ENCODE measurements at places on chromosomes 16 and 17.

DNA sequence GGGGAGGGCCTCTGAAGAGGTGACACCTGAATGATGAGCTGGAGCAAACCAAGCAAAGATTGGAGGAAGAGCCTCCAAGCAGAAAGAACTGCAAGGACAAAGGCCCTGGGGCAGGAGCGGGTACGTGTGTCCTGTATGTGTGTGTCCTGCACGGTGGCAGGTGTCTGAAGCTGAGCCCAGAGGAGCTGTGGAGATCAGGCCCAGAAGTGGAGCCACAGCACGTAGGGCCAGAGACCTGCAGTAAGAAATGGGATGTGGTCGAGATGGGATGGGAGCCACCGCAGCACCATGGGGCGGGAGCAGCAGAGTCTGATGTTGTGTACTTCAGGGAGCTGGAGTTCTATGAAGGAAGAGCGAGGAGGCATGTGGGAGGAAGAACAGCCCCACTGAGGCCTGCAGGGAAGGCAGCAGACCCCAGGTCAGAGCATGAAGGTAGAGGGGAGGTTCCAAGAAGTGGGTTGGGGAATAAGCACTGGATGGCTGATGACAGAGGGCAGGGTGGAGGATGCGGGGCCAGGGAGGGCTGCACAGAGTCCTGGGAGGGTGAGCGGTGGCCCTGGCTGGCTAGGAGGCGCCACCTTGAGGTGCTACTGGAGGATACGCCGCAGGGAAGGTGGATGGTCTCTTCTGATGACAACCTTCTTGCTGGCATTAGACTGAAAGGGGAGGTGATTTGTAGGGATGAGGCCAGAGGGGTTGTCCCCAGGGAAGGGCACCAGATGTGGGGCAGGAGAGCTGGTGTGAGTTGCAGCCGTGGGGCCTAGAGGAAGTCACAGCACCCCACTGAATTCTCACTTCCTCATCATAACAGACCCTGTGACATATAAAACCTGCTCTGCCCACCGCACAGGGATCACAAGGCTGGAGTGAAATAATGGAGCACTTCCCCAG, 10.6 kb upstream of the CETP start:
- DNase-seq, result peak; percentile 49

DNA sequence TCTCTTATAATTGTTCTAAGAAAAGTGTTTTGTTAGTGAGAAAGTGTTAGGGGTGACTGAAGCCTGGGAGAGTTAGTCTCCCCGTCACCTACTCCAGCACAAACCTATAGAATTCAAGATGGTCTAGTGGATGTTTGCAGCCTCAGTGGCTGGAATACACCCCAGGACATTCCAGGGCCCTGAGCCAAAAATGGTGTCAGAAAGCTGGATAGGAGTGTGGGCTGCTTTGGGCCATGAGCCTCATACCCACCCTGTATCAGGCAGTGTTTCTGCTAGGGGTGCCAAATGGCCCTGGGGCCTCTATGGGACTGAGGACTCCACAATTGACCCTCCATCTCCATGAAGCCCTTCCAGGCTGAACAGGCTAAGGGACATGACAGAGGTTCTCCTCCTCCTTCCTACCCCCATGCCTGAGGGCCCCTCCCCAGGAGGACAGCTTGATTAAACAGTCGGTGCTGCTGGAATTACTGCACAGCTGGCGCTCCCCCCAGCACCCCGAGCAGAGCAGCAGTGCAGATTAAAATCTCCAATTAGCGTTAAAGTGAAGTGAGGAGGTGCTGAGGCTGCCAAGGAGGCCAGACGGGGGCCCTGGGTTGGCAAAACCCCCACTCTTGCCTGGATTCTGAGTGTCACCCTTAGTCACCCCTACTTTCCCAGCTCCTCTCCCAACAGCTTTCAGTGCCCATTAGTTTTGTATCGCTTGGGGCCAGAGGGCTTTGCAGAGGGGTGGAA, 59.1 kb downstream of the NEUROD2 start:
- no peak for DNase-seq

- DNase-seq, result peak; percentile 28
Observed at GRCh38 chr16:57600048-57600835, 28.2 kb upstream of the ADGRG1 start.

DNA sequence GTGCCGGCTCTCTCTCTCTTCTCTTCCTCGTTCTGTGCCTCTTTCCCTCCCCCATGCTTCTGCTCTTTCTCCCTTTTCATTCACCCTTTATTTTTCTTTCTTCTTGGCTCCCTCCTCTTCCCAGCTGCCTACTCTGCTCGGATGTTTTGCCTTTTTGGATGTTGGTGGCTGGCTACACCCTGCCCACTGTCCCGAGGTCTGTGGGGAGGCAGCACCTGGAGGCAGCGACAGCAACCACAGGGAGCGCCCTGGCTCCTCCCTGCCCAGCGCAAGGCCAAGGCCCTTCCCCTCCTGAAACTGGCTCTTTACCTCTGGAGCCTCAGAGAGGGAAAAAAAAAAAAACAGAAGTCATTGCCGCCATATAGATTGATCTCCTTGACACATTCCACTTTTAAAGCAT, 20.0 kb downstream of the CLUAP1 start:
- DNase-seq, result no peak

DNA sequence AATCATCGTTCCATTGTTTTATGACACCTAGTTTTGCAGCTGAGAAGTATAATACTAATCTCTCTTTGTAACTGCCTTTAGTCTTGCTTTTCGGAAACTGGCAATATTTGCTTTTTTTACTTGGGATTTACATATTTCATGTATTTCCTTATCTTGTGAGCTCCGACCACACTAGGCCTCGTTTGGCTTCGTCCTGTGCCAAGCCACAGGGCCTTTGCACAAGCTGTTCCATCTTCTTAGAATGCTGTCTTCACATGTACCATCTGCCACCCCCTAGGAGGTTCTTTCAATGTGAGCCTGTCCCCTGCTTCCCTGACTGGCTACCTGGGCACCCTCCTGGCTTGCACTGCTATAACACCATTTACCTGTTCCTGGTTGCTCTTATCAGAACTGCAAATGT, 77.2 kb downstream of the SHISA6 start:
- DNase-seq, result no peak
